ENCODE measurements at places on chromosomes 7 and 10. TPM values are rescaled to one million over a fixed set of nuclear protein-coding genes. Genes with fewer than 3 reads are reported as not detected.

- H3K36me3 ChIP-seq, result no peaks in the 10 kb centered on the region
- peak overlapping the region; percentile 15 for H3K4me3 ChIP-seq
- H3K27ac ChIP-seq, result no peak overlapping the region
Measured at GRCh38 chr10:14616955-14617730, 157.6 kb downstream of the FAM107B start.

GRCh38 chr10:62479523-62479922 is 105.4 kb downstream of the ZNF365 start:
- no peak overlapping the region for H3K27ac ChIP-seq
- peaks cover 1% of the 10 kb centered on the region for H3K4me1 ChIP-seq
- no peak overlapping the region for H3K4me3 ChIP-seq

The CNPY1 gene
- total RNA-seq, result not detected

DNA sequence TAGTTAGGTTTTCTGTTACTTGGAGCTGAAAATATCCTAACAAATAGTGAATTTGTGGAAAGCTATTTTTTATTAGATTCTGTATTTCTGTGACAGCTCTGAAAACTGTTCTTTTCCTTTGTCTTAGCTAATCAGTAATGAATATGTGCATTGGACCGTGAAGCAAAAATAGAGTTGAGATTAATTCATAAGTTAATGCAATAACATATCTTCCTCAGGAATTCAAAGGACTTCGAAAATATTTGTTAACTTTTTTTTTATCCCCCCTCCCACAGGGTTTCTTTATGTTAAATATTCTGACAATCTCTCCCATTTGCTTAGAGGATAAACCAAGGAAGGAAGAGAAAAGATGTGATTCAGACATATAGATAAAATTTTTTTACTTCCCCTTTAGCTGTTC is 101.4 kb downstream of the PODXL start:
- no peak overlapping the region for H3K27ac ChIP-seq
- H3K4me3 ChIP-seq, result no peak overlapping the region
- H3K36me3 ChIP-seq, result peaks cover 16% of the 10 kb centered on the region
- no peaks in the 10 kb centered on the region for H3K4me1 ChIP-seq
- no peaks in the 10 kb centered on the region for H3K27me3 ChIP-seq

DNA sequence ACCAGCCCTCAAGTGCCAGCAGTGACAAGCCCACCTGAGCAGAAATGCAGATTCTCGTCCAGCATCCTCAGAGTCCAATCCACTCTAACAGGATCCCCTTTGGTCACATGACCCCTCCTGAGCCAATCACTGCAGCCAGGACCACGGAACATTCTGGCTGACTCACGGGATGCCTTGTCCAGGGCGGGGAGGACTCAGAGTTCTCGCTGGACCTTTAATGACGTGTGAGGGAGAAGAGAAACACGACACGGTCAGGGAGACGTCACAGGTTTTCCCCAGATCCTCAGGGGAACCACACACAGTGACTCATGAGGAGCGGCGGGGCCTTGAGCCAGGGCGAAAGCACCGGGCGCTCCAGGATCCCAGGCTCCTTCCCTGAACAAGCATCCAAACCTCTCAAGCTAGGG is 155.7 kb downstream of the PTPRN2 start:
- no peak overlapping the region for H3K27ac ChIP-seq
- peaks cover 7% of the 10 kb centered on the region for H3K27me3 ChIP-seq
- no peaks in the 10 kb centered on the region for H3K4me1 ChIP-seq
- DNase-seq, result no peak

The EGR2 gene
- total RNA-seq, result 0.92 TPM

The LOXL4 gene
- total RNA-seq, result not detected

DNA sequence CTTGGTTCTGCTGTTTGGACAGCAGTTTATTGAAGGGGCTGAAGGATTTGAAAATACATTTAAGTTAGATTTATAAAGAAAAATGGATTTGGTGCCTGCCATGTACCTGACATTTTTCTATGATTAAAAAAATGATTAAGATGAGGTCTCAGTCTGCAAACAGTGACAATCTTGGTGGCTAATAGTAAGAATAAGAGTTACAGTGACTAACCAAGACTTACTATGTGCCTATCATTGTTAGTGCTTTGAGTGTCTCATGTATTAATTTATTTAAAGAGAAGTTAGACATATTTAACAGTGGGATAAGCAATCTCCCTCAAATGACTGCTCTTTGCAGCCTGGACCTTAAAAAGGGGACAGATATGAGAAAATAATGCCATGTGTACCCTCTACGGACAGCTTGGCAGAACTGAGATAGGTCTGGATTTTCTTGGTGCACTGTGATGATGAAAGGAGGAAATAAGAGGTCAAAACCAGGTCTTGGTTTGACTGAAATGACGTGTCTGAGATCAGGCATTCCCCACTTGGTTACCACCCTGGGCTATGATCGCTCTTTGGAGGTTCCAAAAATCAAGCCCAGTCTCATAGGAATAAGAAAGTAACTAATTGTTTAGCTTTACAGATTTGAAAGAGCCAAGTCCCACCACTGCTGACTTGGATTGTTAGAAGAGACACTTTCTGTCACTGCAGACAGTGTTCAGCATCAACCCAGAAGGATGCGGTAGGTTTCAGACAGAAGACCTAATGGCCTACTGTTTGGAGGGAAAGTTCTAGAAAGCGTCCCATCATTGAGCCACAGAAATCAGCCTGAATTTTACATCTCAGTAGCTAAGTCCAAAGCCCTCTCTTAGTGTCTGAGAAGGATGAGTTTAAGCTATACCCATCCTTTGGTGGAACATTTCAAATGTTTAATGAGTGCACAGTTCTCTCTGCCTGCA is 2.1 kb downstream of the CASP7 start:
- peak; percentile 7 for DNase-seq
- H3K27me3 ChIP-seq, result no peaks in the 10 kb centered on the region
- H3K36me3 ChIP-seq, result peaks cover 40% of the 10 kb centered on the region
- H3K4me1 ChIP-seq, result peaks cover 47% of the 10 kb centered on the region
- peak overlapping the region; percentile 92 for H3K4me3 ChIP-seq
- peak overlapping the region; percentile 43 for H3K27ac ChIP-seq

DNA sequence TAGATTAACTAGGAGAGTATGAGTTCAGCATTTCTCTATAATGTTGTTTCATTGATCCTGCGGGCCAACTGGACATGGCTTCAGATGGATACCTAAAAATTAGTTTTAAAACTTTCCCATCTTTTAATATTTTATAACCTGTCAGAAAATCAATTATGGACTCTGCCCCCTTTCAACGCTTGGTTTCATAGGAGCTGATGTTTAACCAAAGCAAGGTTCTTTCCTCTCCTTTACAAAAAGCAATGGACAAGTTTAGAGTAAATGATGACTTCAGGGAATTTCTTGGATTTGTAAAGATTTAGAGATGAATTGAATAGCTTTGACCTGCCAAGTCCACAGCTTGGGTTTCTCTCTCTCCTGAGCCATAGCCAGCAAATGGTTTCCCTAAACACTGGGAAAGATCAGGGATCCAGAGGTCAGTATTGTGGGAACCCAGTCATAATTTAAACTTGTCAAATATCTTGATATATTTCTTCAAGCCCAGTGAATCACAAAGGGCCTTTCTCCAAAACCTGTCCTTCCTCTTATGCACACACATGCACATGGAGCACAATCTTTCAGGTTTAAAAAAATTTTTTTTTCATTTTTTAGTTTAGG is 177.1 kb downstream of the EVX1 start:
- no peak overlapping the region for H3K27ac ChIP-seq
- H3K4me3 ChIP-seq, result no peak overlapping the region
- no peaks in the 10 kb centered on the region for H3K4me1 ChIP-seq
- H3K36me3 ChIP-seq, result no peaks in the 10 kb centered on the region
- DNase-seq, result no peak

DNA sequence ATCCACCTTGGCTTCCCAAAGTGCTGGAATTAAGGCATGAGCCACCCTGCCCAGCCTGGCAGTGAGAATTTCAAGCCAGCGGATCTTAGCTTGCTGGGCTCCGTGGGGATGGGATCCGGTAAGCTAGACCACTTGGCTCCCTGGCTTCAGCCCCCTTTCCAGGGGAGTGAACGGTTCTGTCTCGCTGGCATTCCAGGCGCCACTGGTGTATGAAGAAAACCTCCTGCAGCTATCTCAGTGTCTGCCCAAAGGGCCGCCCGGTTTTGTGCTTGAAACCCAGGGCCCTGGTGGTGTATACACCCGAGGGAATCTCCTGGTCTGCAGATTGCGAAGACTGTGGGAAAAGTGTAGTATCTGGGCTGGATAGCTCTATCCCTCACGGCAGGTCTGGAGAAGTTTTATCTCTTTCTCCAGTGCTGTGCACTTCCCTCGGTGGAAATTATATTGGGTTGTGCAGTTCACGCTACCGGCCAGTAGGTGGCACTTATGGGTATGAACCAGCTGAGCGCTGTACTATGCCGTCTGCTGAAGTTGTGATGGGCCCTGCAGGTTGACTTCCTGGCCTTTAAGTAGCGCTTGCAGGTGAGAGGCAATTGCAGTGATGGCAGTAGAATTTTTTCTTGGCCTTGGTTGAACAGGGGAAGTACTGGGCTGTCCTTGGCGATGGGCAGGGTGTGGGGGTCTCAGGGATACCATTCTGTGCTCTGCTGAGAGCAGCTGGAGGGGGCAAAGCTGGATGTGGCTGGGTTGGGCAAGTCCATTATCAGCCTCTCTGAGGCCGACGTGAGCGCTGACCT is 138.0 kb upstream of the MTPN start:
- peak; percentile 56 for DNase-seq
- no peak overlapping the region for H3K27ac ChIP-seq
- no peak overlapping the region for H3K4me3 ChIP-seq
- no peaks in the 10 kb centered on the region for H3K4me1 ChIP-seq

- H3K4me3 ChIP-seq, result no peak overlapping the region
- H3K36me3 ChIP-seq, result no peaks in the 10 kb centered on the region
- no peak for DNase-seq
- H3K27me3 ChIP-seq, result no peaks in the 10 kb centered on the region
Measured at GRCh38 chr10:70934701-70935100, 46.3 kb upstream of the PCBD1 start.

The FAM13C gene
- not detected for total RNA-seq

DNA sequence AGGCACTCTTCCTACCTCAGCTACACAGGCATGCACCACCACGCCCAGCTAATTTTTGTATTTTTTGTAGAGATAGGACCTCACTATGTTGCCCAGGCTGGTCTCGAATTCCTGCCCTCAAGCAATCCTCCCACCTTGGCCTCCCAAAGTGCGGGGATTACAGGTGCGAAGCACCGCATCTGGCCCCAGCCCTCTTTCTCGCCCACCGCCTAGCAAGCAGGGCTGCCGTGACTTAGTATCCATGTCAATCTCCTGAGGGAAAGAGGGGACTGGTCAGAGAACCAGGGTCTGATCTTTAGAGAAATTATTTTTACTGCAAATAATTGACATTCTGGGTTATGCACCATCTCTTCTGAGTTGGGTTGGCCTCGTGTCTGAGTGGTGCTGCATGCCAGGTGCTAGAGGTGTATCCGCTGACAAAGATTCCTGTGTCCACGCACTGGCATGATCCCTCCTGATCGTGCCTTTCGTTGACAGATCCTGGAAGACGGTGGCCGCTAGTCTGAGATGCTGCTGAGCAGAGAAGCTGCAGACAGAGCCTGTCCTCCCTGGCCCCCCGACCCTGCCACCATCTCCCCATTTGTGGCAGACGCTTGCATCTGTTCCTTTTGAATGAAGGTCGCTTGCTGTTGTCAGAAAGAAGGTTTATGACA is 22.7 kb downstream of the WIPI2 start:
- no peak overlapping the region for H3K4me3 ChIP-seq
- no peak overlapping the region for H3K27ac ChIP-seq
- peaks cover 3% of the 10 kb centered on the region for H3K4me1 ChIP-seq
- peaks cover 43% of the 10 kb centered on the region for H3K36me3 ChIP-seq
- DNase-seq, result no peak
- no peaks in the 10 kb centered on the region for H3K27me3 ChIP-seq

DNA sequence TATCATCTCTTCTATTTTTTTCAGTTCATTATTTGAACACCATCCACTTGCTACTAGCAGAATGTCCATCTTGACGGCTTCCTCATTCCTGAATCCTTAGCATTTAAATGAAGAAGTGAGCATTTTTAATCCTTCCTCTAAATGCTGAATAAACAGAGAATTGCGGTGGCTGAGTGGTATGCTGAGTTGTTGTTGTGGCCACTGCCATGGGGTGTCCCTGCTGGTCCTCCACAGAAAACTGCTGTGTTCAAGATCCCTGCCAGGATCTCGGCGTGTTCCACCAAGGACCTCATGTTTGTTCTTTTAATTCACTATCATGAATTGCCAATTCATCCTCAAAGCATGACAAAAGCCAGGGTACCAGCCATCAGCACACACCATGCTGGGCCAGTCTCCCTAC is 48.9 kb upstream of the HABP2 start:
- H3K27ac ChIP-seq, result no peak overlapping the region
- no peak overlapping the region for H3K4me3 ChIP-seq
- H3K27me3 ChIP-seq, result peaks cover 6% of the 10 kb centered on the region
- no peak for DNase-seq

DNA sequence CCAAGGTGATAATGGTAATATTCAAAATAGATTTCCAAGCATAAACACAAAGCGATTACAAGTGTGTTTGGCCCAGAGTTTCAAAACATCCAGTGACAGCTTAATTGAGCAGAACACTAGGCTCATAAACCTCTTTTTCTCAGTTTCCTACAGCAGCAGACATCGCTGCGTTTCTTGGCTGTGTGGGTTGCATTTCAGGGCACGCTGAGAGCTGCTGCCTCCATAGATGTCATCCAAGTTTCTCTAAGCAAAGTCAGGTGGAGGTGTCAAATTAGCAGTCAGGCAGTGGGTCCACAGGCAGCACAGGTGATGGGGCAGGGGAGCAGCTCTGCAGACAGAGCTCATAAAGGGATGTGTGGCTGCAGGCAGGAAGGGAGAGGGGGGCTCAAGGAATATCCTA is 50.5 kb upstream of the COL13A1 start:
- no peak overlapping the region for H3K27ac ChIP-seq
- H3K27me3 ChIP-seq, result peaks cover 14% of the 10 kb centered on the region
- no peak overlapping the region for H3K4me3 ChIP-seq
- DNase-seq, result no peak
- H3K4me1 ChIP-seq, result no peaks in the 10 kb centered on the region

DNA sequence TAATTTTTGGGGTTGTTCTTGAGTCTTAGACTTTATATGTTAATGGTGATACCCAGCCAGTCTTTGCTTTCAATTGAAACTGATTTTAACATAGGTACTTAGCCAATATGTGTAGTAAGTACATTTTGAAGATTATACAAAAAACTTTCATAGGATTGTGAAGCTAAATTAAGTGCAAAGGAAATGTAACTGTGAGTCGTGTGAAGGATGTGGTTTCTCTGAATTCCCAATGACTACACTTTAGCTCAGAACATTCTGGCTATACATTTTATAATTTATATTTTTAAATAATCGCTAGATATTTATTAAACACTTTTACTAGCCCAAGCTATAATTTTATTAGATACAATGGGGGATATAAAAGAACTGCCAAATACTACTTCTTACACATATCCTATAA is 359.3 kb downstream of the PCLO start:
- no peak overlapping the region for H3K4me3 ChIP-seq
- DNase-seq, result no peak

The KIF11 gene
- total RNA-seq, result 105 TPM

DNA sequence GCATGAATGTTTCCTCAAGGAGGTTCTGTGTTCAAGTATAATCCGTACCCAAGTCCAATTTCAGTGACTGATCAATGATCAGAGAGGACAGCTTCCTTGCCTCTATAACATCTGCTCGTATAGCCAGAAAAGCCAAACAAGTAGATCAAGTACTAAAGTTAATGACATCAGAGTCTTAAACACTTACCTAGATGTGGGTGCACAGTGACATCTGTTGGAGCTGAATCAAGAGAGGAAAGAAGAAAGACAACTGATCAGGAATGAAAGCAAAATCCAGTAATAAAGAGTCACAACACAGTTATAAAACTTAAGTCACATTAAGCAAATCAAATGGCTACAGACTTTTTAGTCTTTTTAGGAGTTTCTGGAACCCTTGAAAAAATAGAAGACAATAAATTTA is 236.5 kb downstream of the RELN start:
- H3K4me3 ChIP-seq, result no peak overlapping the region
- no peak for DNase-seq
- H3K4me1 ChIP-seq, result no peaks in the 10 kb centered on the region
- no peak overlapping the region for H3K27ac ChIP-seq
